T-helper 17 cell (primary cell): ENCODE measurements at places on chromosomes 3 and 15. TPM values are rescaled to one million over a fixed set of nuclear protein-coding genes. Genes with fewer than 3 reads are reported as not detected.

The DUOXA2 gene
- not detected for total RNA-seq

The ILDR1 gene
- total RNA-seq: not detected

The LMAN1L gene
- 0.91 TPM for total RNA-seq

The GMPS gene
- total RNA-seq: 37.8 TPM

The DZIP3 gene
- total RNA-seq: 14.3 TPM

The SEMA6D gene
- not detected for total RNA-seq

The CLSTN2 gene
- total RNA-seq: not detected

The CDC25A gene
- 0.22 TPM for total RNA-seq

The TRIM69 gene
- 31.7 TPM for total RNA-seq

The NR2E3 gene
- not detected for total RNA-seq

The PTX3 gene
- total RNA-seq: 0.50 TPM

The GOLGA6L2 gene
- not detected for total RNA-seq

The PLIN1 gene
- 0.12 TPM for total RNA-seq

The THUMPD3 gene
- total RNA-seq: 36.9 TPM

The VPS8 gene
- total RNA-seq: 77.5 TPM

The BFSP2 gene
- total RNA-seq: 1.5 TPM

The CPNE4 gene
- total RNA-seq: 0.55 TPM

The KCNMB2 gene
- not detected for total RNA-seq

The GPR171 gene
- total RNA-seq: 20.7 TPM

The ALPK3 gene
- total RNA-seq: 0.78 TPM

The GOLGA6L26 gene
- not detected for total RNA-seq

The EFCAB12 gene
- 2.3 TPM for total RNA-seq

The DLEC1 gene
- total RNA-seq: 8.6 TPM

The TASOR gene
- 57.3 TPM for total RNA-seq

The DISP2 gene
- total RNA-seq: 0.03 TPM

The CCDC54 gene
- total RNA-seq: not detected

The EPB42 gene
- not detected for total RNA-seq

The TTLL13 gene
- not detected for total RNA-seq

The KCNMB3 gene
- total RNA-seq: 1.0 TPM

The SKOR1 gene
- total RNA-seq: 2.7 TPM

The ALS2CL gene
- 21.1 TPM for total RNA-seq

The EPHA3 gene
- not detected for total RNA-seq

The LTF gene
- total RNA-seq: not detected

The GOLGA8O gene
- 2.3 TPM for total RNA-seq

The ACTRT3 gene
- total RNA-seq: not detected

The GPR160 gene
- total RNA-seq: 4.5 TPM

The GREM1 gene
- total RNA-seq: not detected

The GRM7 gene
- not detected for total RNA-seq

The CLASP2 gene
- total RNA-seq: 74.2 TPM

The CISH gene
- total RNA-seq: 63.4 TPM

The FOXB1 gene
- total RNA-seq: 0.22 TPM

The CLEC3B gene
- total RNA-seq: 0.99 TPM

The FAM81A gene
- total RNA-seq: not detected

The CLRN1 gene
- total RNA-seq: not detected

The ZNF609 gene
- total RNA-seq: 37.6 TPM

The CAMKV gene
- total RNA-seq: 0.47 TPM

The IQCH gene
- 0.70 TPM for total RNA-seq

The ADAMTSL3 gene
- total RNA-seq: not detected

The LYSMD2 gene
- total RNA-seq: 17.6 TPM

The LMOD3 gene
- total RNA-seq: not detected

The LDHAL6B gene
- total RNA-seq: not detected
